ENCODE measurements at places on chromosomes 1 and 21.

DNA sequence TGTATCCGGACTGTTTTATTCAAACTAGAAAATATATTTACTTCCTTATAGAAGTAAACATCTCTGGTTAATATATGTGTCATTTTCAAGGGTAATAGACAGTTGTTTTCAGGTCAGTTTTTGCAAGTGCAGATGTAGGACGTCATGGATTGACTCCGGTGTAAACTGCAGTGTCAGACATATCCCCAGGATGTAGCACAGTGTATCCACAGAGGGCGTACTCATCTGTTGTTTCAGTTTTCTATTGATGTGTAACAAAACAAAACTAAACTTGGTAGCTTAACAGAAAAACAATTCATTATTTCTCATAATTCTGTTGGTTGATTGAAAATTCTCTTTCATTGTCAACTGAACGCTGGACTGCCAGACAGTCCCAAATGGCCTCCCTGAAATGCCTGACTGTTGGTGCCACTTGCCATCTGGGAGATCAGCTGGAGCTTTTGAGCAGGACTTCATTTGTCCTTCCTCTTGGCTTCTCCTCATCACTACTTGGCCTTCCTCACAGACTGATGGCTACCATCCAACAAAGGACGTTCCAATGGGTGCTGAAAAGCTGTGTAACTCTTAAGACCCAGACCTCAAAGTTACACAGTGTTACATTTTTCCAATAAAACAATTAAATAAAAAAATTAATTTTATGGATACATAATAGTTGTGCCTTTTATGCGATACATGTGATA is 181.6 kb downstream of the NCAM2 start:
- no peak for DNase-seq

- DNase-seq = no peak
Observed at GRCh38 chr1:231927431-231927830, 300.8 kb downstream of the DISC1 start.

DNA sequence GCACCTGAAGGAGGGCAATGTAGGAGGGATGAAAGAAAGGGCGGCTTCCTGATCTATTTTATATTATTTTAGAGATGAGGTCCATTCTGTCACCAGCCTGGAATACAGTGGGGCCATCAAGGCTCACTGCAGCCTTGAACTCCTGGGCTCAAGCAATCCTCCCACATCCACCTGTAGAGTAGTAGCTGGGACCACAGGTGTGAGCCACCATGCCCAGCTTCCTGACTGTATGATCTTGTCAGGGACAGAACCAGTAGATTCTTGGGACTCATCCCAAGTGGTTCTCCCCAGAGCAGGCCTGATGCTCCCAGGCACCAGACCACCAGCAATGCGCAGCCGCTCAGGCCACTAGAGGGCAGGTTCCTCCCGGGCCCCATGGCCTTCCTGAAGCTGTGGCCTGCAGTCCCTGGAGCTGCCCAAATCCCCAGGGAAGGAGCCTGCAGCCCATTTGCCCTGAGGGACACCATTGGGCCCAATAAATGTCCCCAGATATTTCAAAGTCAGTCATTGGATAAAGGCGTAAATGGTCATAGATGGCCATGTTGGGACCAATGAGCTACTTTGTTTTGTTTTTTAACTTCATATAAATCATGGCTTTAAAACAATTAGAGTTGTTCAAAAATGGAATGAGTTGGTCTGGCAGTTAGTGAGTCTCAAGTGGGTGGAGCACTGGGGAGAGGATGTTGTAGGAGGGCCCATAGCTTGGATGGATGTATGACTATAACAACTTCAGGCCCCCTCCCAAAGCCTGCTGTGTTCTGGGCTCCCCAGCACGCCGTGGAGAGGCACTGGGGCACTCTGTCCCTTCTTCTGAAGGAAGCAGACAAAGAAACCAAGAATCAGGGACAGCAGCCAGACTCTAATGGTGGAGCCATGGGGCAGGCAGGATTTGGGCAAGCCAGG is 44.7 kb upstream of the GOLT1A start:
- DNase-seq = no peak

GRCh38 chr21:36502365-36502764 is 22.4 kb upstream of the CLDN14 start:
- DNase-seq = no peak

DNA sequence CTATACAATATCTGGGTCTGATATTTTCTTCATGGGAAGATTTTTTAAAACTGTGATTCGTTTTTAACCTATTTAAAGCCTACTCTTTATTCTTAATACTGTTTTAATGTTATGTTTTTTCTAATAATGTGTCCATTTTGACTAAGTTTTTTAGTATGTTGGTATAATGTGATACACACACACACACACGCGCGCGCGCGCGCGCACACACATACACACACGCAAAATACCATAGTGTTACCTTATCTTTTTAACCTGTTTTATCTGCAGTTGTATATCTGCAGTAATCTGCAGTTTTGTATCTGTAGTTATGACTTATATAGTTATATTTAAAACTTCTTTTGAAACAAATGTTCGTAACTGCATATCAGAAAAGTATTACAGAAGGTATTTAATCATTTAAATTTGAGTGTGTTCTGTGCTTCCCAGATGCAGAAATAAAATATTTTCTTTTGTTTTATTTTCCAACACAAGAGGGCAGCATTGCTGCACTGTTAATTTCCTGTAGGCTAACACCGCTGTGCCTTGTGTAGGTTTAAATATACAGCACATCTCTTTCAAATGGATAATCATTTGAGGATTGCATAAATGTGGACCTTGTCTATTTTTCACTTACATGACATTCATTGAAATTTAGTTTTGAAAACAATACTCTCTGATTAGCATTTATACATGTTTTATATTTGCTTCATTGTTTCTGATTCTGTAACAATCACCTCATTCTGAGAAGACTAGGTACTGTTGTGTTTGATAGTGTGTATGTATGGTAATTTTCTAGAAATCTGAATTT is 166.1 kb downstream of the PDE4B start:
- DNase-seq = no peak

DNA sequence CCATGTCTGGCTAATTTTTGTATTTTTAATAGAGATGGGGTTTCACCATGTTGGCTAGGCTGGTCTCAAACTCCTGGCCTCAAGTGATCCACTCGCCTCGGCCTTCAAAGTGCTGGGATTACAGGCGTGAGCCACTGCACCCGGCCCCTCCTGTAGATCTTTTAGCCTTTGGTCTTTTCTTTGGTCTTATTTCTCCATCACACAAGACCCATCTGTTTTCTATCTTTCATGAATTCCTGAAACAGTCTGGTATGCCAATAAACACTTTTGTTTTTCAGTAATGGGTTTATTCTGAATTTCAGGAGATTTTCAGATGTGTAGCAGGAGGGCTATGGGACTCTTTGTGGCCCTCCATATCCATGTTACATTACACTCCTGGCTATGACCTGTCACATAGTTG is 23.2 kb downstream of the ERRFI1 start:
- DNase-seq = no peak

- no peak for DNase-seq
Observed at GRCh38 chr1:2529784-2530512, at the start of gene HES5. Gene HES5, minus strand, starts transcription at chr1:2530263. Its CDS starts 99 bp downstream, at chr1:2530164.

DNA sequence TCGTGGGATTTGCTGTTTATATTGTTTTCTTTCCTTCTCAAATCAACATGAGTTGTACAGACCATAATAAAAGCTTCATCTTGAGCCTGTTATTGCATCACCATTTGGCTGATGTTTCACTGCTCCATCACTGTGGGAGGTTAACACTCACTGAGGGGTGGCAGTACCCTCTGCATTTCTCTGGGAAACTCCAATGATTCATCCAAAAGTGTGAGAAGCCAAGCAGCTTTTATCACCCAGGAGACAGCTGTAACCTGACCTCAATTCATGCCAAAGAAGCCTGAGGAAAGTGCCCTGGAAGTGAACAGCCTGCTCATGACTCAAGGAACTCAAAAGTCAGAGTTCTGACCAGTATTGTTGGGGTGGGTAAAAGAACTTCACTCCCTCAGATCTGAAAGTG is 84.1 kb downstream of the GPR88 start:
- DNase-seq = no peak

DNA sequence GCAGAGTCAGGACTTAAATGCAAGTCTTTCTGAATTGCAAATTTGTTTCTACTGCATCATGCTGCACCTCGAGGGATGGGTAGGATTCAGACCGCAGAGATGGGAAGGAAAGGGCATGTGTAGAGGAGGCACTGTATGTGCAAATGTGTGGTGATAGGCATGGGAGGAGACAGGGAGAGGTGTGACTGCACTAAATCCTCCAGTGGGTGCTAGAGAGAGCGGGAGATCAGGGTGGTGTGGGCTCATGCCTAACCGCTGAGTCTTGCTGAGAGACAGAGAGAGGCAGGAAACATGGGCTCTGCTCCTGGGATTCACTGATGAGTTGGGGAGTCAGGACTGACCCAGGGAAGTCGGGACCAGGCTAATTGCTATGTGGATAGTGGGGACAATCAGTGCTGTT is 61.1 kb downstream of the PTPRU start:
- DNase-seq = no peak

GRCh38 chr1:243827206-243827605 is 22.8 kb downstream of the AKT3 start:
- DNase-seq = no peak

DNA sequence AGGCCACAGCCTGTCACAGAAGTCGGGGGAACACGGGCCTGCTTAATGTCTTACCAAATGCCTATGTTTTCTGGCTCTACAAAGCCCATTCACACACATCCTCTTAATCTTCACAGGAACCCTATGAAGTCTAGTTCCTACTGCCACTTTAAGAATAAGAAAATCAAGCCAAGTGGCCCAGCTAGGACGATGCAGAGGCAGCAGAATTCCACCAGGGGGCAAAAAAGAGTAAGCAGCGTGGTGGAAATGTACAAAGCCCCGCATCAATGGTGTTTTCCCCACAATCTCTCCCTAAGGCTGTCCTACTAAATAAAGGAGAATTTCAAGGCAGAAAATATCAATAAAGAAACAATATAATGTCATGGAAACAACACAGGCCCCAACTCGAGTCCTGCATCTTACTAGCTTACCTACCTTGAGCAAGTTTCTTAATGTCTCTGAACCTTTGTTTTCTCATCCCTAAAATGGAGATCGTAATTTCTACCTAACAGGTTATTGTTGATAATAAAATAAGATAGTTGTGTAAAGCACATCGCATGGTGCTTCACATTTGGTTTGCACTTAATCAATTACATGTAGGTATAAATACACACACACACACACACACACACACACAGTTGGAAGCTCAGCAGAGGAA is 21.4 kb downstream of the SEC16B start:
- no peak for DNase-seq

DNA sequence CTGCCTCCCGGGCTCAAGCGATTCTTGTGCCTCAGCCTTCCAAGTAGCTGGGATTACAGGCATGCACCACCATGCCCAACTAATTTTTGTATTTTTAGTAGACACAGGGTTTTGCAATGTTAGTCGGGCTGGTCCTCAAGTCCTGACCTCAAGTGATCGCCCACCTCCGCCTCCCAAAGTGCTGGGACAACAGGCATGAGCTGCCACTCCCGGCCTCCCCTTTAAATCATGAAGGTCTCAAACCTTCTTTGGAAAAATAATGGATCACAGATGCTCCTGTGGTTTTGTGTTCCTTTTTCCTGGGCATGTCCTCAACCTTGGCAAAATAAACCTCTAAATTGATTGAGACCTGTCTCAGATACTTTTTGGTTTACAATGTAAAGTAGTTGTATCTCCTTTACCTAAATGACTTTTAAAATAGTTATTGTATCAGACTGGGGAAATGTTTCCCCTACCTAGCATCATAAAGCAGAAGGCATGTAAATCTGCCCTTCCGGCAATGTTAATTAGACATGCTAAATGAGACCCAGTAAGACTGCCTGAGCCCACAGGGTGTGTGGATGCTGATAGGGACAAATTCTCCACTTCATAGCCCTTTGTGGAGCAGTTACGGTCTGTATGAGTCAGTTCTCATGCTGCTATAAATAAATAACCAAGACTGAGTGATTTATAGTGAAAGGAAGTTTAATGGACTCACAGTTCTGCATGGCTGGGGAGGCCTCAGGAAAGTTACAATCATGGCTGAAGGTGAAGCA is 27.8 kb downstream of the CBR1 start:
- no peak for DNase-seq

DNA sequence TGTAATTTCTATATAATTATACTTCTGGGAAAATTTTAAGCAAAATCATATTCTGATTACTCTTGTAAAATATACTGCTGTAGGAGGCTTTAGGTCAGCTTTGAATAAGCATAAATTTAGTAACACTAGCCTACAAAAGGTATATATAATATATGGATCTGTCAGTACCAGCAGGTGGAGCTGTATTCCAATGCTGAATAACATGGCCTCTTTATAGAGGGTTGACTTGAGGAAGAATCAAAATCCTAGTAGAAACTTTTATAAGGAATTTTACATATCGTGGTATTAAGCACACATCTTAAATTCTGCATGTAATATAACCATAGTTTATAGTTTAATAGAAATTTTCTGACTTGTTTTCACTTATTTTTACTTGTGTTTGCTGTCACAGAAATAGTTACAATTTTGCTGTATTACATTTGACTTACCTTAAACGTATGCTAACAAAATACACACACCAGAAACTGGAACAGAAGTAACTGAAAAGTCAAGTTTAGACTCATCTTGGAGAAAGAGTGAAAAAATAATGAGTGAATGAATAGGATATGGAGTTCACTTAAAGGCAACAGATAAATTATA is 79.3 kb downstream of the HMCN1 start:
- no peak for DNase-seq

DNA sequence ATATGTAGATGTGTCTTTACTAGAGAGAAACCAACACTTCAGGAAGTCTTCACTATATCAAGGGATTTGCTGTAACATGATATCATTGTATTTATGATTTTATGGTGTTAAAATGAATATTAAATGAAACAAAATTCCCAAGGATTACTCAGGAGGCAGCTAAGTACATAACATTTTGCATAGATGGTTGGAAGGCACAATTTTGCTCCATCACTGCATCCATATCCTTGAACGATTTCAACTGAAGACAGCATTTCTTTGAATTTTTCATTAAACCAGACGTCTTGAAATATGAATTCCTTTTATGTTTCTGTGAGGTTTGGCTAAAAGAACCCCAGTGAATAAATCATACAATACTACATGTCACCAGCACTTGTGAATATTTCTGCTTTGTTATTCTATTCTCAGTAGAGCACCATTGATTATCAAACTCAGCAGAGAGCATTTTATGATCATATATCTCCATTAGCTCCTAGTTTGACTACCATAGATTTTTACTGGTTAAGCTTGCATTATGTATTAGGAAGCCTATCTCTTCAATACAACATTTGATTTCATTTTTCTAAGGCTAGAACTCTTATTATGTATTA is 37.3 kb downstream of the SPATA17 start:
- DNase-seq = no peak

- DNase-seq = no peak
Observed at GRCh38 chr1:222331340-222331739, 216.6 kb downstream of the HHIPL2 start.

GRCh38 chr1:160068225-160068624 is 1.7 kb downstream of the KCNJ10 start:
- no peak for DNase-seq
